ENCODE measurements at places on chromosomes 16 and 17. TPM values are rescaled to one million over a fixed set of nuclear protein-coding genes. Genes with fewer than 3 reads are reported as not detected.
A peak's percentile ranks its signal among the peaks of the same experiment; 100 is the strongest.

NOG gene
- total RNA-seq: 0.13 TPM

- DNase-seq: no peak
Measured at GRCh38 chr17:49822829-49823228, 25.0 kb downstream of the TAC4 start.

- no peak for DNase-seq
Measured at GRCh38 chr16:65373097-65373496, 251.2 kb upstream of the CDH11 start.

DNA sequence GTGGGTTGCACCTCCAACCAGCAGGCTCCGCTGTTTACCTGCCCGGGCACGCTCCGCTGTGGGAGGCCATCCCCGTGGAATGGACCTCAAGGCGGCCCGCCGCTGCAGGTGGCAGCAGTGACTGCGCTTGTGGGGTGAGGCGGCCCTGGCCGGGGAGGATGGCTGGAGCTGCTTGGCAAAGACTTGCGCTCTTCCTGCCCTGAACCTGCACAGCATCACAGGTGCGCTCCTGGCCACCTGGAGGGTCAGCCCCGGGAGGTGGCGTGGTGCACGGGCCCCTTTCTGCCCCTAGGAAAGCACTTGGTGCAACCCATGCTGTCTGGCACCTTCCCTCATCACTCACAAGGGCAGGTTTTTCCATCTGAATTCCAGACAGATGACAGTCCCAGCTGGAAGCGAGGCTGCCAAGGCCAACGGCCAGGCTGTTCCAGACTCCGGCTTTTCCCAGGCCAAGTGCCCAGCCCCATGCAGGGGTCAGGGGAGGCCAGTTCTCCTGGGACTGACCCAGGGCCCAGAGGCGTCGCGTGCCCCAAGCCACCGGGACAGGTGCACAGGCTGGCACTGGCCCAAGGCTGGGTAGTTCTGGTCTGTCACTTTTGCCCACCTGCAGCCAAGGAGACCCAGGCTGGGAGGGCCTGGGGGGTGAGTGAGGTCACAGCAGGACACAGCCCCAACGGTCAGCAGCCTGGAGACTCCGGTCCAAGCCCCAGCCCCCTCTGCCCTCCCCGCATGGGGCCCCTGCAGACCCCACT is 13.3 kb downstream of the UTS2R start:
- peak; percentile 90 for DNase-seq

DNA sequence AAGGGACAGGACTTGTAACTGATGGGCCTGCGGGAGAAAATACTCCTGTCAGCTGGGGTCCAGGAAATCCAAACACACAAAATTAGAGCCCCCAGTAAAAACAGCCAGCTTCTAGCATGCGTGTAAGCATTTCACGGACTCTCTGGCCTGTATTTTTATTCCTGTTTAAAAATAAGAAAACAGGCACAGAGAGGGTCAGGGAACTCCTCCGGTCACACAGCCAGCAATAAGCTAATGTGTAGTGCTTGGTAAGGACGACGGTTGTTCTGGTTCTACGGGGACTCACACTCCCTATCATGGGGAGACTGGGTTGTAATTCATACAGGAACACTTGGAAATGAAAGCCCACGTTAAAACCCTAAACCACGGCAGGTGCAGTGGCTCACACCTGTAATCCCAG is 1.5 kb upstream of the TCF25 start:
- DNase-seq: no peak

C16orf74 gene
- total RNA-seq: 0.30 TPM

All from left lobe of liver (tissue), 2 donors.